ENCODE measurements at places on chromosomes 3 and 15. TPM values are rescaled to one million over a fixed set of nuclear protein-coding genes. Genes with fewer than 3 reads are reported as not detected.
A peak's percentile ranks its signal among the peaks of the same experiment; 100 is the strongest.

- no peaks in the 10 kb centered on the region for H3K4me1 ChIP-seq
- H3K27me3 ChIP-seq = no peaks in the 10 kb centered on the region
- no peaks in the 10 kb centered on the region for H3K36me3 ChIP-seq
- no peak overlapping the region for H3K4me3 ChIP-seq
- DNase-seq = no peak
Observed at GRCh38 chr3:8256441-8257071, 245.1 kb upstream of the LMCD1 start.

GRCh38 chr3:9951962-9952805, at the start of gene PRRT3:
Gene PRRT3 (minus strand): TSS chr3:9952408. CDS start chr3:9950115, 2,293 bp downstream.
- H3K27me3 ChIP-seq = no peaks in the 10 kb centered on the region
- H3K36me3 ChIP-seq = no peaks in the 10 kb centered on the region
- peak within 1 kb of the TSS; percentile 62 for H3K4me3 ChIP-seq
- H3K27ac ChIP-seq = no peak within 1 kb of the TSS

- no peak overlapping the region for H3K27ac ChIP-seq
- no peaks in the 10 kb centered on the region for H3K36me3 ChIP-seq
- H3K27me3 ChIP-seq = no peaks in the 10 kb centered on the region
- H3K4me3 ChIP-seq = no peak overlapping the region
- no peaks in the 10 kb centered on the region for H3K4me1 ChIP-seq
Observed at GRCh38 chr3:27642796-27643195, 79.3 kb downstream of the EOMES start.

GRCh38 chr3:148428862-148429605, 268.7 kb upstream of the AGTR1 start:
- DNase-seq = no peak
- no peaks in the 10 kb centered on the region for H3K36me3 ChIP-seq
- no peaks in the 10 kb centered on the region for H3K27me3 ChIP-seq
- H3K27ac ChIP-seq = no peak overlapping the region
- H3K4me1 ChIP-seq = no peaks in the 10 kb centered on the region

Gene SPINK8
- total RNA-seq = not detected

DNA sequence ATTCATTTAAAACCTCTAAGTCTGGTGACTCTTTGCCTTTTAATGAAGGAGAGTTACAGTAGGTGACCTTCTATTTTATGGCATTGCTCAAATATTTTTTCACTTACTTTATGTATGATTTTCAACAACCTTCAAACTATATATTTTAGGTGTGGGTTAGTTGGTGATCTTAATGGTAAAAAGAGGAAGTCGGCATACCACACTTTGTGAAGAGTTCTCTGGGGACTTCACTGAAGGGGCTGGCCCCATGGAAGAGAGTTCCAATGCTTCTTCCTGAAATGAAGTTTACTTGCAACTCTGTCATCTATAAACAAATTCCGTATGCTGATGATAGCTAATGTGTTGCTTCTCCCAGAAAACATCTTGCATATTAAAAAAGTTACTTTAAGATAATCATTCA, 647.0 kb upstream of the SGO1 start:
- H3K4me3 ChIP-seq = no peak overlapping the region
- no peaks in the 10 kb centered on the region for H3K27me3 ChIP-seq
- no peaks in the 10 kb centered on the region for H3K36me3 ChIP-seq
- no peak for DNase-seq

DNA sequence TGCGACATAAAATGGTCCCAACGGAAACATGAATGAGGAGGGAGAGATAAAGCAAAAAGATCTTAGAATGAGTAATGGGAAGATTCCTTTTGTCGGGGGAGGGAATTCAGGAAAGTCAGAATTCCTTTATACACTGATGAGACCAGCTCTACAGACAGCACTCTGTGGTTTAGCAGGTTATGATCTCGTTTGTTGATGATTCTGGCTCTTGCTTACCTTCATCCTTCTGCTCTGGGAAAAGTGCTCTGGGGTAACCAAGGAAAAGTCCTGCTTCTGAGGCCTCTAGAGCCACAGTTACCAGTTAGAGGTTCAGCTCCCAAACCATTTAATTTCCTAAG, 150.7 kb upstream of the NR2E3 start:
- no peak for DNase-seq
- H3K4me1 ChIP-seq = no peaks in the 10 kb centered on the region
- H3K27ac ChIP-seq = no peak overlapping the region

- H3K27me3 ChIP-seq = no peaks in the 10 kb centered on the region
- no peaks in the 10 kb centered on the region for H3K4me1 ChIP-seq
- no peak overlapping the region for H3K27ac ChIP-seq
- DNase-seq = no peak
- H3K36me3 ChIP-seq = no peaks in the 10 kb centered on the region
Observed at GRCh38 chr3:148599481-148599880, 98.2 kb upstream of the AGTR1 start.

DNA sequence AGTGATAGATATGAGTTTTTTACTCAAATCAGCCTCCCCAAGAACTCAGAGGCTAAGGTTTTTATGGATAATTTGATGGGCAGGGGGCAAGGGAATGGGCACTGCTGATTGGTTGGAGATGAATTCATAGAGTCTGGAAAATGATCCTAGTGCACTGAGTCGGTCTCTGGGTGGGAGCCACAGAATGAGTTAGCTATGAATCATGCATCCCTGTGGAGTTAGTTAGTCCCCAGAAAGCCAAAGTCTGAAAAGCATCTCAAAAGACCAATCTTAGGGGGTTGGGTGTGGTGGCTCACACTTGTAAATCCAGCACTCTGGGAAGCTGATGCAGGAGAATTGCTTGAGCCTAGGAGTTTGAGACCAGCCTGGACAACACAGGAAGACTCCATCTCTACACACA, 516.1 kb downstream of the AGBL1 start:
- H3K27me3 ChIP-seq = no peaks in the 10 kb centered on the region
- H3K27ac ChIP-seq = no peak overlapping the region
- no peak overlapping the region for H3K4me3 ChIP-seq
- DNase-seq = no peak
- no peaks in the 10 kb centered on the region for H3K36me3 ChIP-seq

DNA sequence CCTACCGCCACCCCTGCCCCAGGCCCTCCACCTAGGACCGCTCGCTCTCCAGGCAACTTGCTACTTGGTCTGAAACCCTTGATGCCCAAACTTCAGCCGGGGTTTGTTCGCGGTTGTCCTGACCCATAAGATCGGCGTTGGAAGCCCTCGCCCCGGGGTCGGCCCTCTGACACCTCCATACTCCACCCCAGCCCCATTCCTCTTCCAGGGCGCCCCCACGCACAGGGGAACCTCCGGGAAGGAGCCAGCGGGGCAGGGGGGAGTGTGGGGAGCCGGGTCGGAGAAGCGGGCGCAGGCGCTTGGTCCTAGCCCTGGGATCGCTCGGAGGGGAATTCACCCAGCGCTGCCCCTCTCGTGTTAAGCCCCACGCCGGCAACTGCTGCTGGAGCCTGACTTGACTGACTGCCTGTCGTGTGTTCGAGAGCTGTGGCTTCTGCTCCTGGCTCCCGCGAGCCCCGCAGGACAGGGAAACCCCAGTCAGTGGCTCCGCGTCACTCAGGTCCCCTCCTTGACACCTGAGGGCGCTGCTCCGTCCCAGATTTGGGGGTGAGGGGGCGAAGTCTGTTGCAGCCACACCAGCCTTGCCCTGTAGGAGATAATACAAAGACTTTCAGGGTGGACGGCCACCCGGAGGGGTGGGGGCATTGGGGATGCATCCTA, 675 bp downstream of the RYR3 start:
- H3K4me1 ChIP-seq = no peaks in the 10 kb centered on the region
- H3K36me3 ChIP-seq = no peaks in the 10 kb centered on the region
- no peak overlapping the region for H3K27ac ChIP-seq
- H3K27me3 ChIP-seq = no peaks in the 10 kb centered on the region

Gene TMEM45A
- total RNA-seq = 7.1 TPM

DNA sequence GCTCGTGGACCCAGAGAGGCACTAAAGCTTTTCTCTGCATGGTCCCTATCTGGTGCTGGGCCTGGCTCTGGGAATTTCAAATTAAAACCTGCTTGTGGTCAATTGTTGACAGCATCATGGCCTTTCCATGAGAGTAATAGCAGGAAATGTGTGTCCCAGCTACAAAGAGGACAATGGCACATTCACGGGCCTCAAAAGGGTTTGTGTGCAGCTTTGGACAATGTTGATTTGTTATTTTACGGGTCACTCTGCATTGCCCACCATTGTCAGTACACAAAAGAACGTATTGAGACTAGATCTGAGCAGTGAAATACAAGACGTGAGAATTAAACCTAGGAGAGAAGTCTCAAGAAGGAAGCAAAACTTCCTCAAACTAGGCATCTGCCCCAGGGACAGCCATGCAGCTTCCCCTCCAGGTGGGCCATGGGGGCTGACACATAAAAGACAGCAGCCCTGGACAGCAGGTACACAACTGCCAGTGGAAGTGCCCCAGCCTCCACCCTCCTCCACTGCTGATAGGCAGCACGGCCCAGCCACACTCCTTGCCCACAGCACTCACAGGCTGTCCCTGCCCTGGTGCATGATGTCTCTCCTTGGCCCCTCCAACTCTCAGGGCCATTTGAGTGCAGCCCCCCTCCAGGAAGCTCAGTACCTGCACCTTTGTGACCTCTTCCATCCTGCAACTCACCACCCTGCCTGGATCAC, 15.9 kb upstream of the LTF start:
- H3K27ac ChIP-seq = no peak overlapping the region
- no peak overlapping the region for H3K4me3 ChIP-seq
- H3K4me1 ChIP-seq = peaks cover 3% of the 10 kb centered on the region
- H3K36me3 ChIP-seq = no peaks in the 10 kb centered on the region

DNA sequence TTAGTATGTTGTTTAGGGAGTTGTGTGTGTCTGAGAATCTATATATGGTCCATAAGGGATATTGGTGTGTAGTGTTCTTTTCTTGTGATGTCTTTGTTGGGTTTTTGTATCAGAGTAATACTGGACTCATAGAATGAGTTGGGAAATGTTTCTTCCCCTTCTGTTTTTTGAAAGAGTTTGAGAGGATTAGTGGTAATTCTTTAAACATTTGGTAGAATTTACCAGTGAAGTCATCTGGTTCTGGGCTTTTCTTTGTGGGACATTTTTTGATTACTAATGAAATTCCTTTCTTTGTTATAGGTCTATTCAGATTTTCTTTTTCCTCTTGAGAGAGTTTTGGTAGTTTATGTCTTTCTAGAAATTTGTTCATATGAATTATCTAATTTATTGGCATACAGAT, 16.9 kb downstream of the ACKR2 start:
- no peak overlapping the region for H3K4me3 ChIP-seq
- H3K36me3 ChIP-seq = no peaks in the 10 kb centered on the region
- H3K27me3 ChIP-seq = no peaks in the 10 kb centered on the region
- DNase-seq = no peak
- peaks cover 1% of the 10 kb centered on the region for H3K4me1 ChIP-seq

DNA sequence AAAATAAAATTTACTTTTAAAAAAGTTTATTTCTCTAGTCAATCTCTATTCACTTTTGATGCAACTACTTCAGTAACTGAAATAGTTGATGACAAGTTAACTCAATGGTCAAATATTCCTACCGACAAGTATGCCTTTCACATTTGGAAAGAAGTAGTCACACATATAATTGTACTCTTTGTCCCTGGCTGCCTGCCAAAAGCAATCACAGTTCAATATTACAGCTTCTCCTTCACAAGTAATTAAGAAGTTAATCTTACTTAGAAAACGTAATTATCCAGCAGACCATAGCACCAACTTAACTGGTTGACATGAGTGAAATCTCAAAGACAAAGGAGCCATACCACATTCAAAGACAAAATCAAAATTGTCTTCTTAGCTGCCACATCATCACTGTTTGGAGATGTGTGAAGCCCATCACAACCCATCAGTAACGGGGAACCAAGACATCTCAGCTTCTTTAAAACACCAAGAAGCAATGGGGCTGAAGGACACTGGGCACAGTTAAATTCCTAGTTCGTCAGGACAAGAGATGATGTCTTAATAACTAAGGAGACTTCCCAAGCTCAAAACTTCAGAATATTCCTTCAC, 86.1 kb downstream of the PLCH1 start:
- no peaks in the 10 kb centered on the region for H3K36me3 ChIP-seq
- DNase-seq = no peak
- H3K27me3 ChIP-seq = no peaks in the 10 kb centered on the region

DNA sequence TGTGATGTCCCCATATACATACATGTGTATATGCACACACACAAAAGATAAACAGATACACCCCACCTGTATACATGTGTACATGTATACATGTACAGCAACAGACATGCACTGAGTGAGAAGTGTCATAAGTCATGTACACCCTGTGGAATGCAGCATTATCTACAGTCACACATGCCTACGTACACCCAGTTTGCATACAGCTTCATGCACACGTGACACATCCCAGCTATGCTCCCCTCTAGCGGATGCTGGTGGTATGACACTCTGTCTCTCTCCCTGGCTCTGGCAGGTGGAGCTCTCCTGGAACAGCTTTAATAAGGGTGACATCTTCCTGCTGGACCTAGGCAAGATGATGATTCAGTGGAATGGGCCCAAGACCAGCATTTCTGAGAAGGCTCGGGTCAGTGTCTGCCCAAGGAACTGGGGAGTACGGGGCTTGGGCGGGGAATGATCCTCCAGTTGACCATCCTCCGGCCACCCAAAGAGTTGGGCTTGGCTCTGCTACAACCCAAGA, 6.3 kb downstream of the VILL start:
- no peaks in the 10 kb centered on the region for H3K27me3 ChIP-seq
- peak overlapping the region; percentile 95 for H3K27ac ChIP-seq
- H3K4me1 ChIP-seq = peaks cover 44% of the 10 kb centered on the region
- H3K36me3 ChIP-seq = peaks cover 9% of the 10 kb centered on the region

Gene WDR76
- 3.9 TPM for total RNA-seq

Gene SNURF
- 1.2 TPM for total RNA-seq

DNA sequence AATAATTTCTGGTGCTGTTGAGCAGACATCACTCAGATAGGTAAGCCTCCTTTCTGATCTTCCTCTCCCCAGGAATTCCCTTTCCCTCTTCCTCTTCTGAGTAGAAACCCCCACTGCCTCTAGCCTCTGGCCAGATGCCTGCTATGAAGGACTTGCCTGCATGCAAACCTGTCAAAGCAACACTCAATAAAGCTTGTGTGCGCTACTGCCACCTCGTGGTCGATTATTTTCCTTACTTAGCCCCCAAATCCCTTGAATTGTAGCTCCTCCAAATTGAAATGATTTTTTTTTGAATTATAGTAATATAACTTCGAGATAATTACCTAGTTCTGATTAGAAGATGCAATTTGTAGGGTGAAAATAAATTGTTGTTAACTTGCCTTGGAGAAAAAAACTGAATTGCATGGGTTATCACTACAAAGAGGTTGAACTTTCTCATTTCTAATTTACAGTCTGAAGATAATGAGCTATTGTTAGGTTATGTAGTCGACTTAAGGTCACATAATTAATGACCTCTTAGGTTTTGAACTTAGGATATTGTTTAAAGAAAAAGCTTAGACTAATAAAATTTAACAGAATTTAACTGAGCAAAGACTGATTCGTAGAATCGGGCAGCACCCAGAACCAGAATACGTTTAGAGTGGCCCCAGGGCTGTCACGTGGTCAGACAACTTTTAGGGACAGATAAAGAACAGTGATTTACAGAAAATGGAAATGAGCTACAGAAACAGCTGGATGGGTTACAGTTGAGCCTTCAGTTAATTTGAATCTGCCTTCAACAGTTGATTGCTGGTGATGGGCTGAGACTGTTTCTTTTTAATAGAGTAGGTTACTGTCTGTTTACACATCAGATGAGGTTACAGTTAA, 269.3 kb downstream of the ARPP21 start:
- DNase-seq = no peak
- no peak overlapping the region for H3K27ac ChIP-seq
- H3K4me1 ChIP-seq = no peaks in the 10 kb centered on the region
- no peak overlapping the region for H3K4me3 ChIP-seq
- no peaks in the 10 kb centered on the region for H3K27me3 ChIP-seq

- H3K36me3 ChIP-seq = no peaks in the 10 kb centered on the region
- no peak overlapping the region for H3K4me3 ChIP-seq
- DNase-seq = no peak
Observed at GRCh38 chr3:132399054-132399929, 18.0 kb upstream of the DNAJC13 start.

Gene GLDN
- total RNA-seq = 40.1 TPM

Gene MCF2L2
- 0.22 TPM for total RNA-seq

Measured in upper lobe of left lung (tissue), 6 donors.